ENCODE measurements at places on chromosomes 2 and 18.

GRCh38 chr18:77113361-77114151, 19.0 kb downstream of the MBP start:
- no peak for DNase-seq

- no peak for DNase-seq
Measured at GRCh38 chr2:44766777-44767176, 174.7 kb upstream of the SIX3 start.

DNA sequence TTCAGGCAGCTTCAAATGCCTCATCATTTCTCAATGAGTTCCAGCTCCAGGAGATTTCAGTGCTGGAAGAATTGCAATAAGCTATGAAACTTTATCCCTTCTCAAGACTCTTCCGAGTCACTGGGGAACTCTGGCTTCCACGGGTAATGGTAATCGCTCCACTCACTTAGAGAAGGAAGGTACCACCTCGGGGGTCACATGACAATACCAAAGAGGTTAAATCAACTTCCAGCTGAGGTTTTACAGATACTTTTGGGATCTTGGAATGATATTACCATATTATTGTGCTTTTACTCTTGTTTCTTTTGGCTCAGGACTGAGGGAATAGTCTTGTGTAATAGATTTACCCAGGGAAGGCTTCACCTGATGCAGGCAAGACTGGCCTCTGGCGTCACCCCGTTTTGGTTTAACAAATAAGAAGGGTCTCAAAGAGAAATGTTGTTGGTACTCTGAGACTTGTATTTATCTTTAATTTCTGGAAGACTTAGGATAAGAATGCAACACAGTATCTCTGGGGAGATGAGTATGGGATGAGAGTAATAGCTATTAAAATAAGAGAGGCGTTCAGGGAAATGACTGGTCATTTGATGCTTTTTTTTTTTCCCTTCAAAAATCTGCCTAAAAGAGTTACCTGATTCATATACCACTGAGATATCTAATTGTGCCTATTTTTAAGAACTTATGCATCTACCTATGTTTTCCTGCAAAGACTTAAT, 316.9 kb upstream of the ZEB2 start:
- DNase-seq, result no peak

GRCh38 chr2:198405311-198405710, 600.9 kb downstream of the PLCL1 start:
- no peak for DNase-seq

DNA sequence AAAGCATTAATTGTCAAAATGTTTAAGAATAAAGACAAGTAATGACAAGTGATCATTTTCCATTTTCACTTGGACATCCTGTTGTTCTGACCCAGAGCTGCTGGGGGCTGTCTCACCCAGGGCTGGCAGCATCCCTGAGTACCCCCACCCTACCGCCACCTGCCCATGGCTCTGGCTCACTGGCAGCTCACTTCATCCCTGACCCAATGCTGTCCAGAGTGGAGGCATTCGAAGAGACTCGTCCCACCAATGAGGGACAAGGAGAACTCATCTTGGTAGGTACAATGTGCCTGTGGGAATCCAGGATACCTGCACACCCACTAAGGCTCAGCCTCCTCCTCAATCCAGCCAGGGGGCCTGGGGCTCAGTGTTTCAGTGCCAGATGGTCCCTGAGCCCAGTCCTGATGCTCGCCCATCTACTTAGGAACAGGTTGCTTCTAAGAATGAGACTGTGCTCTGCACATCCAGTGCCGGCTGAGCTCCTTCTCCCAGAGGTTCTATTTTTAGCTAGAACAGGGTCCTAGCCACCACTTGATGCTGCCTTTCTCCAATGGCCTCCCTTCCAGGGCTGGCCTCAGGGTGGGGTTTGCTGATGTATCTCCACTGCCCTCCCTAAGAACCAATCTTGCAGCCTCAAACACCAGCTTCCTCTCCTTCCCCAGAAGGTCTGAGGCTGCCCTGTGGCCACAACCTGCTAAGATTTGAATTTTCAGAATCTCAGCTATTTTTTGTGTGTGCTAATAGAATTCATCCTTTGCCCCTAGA, 53.7 kb downstream of the ADD2 start:
- no peak for DNase-seq

DNA sequence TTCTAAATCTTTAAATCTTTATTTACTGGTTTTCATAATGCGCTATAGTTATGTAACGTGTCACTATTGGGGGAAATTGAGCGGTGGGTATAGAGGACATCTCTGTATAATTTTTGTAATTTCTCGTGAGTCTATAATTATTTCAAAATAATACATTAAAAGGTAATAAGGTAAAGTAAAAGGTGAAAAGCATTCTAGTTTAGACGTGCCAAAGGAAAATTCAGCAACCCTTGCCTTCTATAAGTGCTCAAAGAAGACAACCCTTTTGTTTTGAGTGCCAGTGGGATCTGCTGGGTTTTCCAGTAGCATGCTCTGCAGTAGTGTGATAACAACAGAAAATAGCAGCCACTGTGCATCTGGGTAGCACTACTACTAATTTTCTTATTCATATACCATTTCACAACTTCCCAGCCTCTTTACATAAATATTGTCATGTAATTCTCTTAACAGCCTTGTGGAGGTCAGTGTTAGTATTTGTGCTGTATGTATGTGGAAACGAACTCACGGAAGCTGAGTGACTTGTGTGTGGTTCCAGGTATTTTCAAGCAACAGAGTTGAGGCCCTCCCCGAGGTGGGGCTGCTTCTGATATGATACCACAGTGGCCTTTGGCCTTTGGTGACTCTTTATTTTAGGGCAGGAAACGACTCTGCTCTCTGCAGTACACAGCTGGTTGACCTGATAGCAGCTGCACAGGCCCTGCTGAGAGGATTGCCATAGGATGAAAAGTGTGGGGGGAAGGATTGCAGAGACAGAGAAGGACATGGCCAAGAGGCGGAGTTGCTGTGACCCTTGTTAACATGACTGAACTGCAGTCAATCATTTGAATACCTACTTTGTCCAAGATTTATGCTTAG, 104.5 kb downstream of the TDRD15 start:
- no peak for DNase-seq

GRCh38 chr2:196201229-196202009, 30.0 kb upstream of the STK17B start:
- DNase-seq, result no peak

GRCh38 chr2:133146893-133147292, 421.4 kb downstream of the NCKAP5 start:
- no peak for DNase-seq

- DNase-seq, result no peak
Measured at GRCh38 chr2:47405757-47406156, 2.8 kb downstream of the MSH2 start.

GRCh38 chr2:69013142-69013839, at the start of gene ANTXR1:
Gene ANTXR1, plus strand, starts transcription at chr2:69013179. Its CDS starts 321 bp downstream, at chr2:69013500.
- DNase-seq, result no peak

- no peak for DNase-seq
Measured at GRCh38 chr2:162333968-162334367, 10.0 kb upstream of the GCA start.

- no peak for DNase-seq
Measured at GRCh38 chr2:213496226-213496625, 212.0 kb downstream of the SPAG16 start.

DNA sequence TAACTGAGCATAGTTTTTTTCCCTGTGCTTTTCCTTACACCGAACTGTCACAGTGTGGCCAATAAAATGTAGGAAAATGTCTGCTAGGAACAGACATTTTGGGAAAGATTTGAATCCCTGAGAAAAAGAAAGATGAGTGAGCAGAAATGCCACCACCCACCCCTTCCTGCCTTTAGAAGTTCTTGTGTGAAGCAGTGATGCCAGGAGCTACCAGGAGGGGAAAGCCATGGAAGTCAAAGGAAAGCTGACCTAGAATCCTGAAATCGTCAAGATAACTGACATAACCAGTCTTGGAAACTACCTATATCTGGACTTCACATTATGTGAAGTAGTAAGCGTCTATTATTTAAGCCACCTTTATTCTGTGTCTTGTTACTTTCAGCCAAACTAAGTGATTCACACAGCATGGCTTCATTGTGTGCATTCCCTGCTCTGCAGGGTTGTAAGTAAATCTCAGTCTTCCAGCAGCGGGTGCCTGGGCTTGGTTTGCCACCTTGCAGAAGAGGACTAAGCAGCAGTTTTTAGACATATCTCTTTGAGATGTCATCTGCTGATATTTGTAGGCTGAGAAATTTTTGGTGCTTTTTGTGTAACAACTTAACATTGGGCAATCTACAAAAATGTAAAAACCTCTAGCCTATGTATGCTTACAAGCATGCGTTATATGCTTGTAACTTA, 11.2 kb upstream of the SPRED2 start:
- DNase-seq, result no peak

DNA sequence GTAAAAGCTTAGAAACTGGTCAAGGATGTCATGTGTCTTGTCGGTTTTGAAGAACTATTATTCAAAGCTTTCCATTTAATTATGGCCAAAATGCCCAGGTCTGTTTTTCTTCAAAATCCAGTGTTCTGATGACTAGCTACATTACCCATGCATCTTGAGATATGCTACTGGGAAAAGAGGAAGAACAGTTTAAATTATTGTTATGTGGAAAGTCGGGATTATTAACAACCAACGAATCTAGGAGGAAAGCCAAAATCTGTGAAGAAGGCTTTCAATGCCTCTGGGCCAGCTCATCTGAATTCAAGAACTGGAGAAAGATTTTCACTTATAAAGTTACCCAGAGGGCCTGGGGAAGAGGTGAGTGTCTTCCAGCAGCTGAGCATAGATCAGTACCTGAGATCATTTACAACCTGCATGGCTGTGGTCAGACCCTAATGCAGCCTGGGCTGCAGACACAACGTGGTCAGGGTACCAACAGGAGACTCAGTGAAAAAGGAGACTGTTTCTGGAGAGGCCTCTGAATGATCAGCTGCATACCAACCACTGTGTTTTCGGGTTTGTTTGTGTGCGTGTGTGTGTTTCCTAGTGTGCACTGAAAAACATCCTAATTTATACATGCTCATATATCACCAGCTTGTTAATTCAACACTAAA, 308.5 kb downstream of the NRXN1 start:
- DNase-seq, result no peak

- DNase-seq, result no peak
Measured at GRCh38 chr2:177256695-177257094, 7.8 kb downstream of the NFE2L2 start.

- no peak for DNase-seq
Measured at GRCh38 chr2:196365923-196366322, 194.5 kb upstream of the STK17B start.

GRCh38 chr2:65175894-65176530, 46.1 kb upstream of the RAB1A start:
- DNase-seq, result no peak

DNA sequence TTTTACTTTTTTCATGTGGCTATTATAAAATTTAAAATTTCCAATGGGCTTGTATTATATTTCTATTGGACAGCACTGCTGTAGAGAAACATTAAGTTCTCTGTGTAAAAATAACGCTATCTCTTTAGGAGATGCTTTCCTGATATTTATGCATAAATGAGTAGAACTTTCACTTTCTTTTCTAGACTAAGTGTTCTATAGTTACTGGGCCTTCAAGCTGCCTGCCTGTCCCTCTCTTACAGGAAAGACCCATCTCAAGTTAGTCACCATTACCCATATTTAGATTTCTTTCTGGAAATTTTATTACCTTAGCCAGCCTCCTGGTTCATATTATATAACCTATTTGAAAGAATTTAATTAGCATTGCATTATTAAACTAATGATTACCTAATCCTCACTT, 4.8 kb downstream of the ITGA4 start:
- no peak for DNase-seq

- DNase-seq, result no peak
Measured at GRCh38 chr2:7182525-7182924, 265.3 kb downstream of the RNF144A start.

- DNase-seq, result no peak
Measured at GRCh38 chr2:65353046-65353445, 79.4 kb downstream of the SPRED2 start.

DNA sequence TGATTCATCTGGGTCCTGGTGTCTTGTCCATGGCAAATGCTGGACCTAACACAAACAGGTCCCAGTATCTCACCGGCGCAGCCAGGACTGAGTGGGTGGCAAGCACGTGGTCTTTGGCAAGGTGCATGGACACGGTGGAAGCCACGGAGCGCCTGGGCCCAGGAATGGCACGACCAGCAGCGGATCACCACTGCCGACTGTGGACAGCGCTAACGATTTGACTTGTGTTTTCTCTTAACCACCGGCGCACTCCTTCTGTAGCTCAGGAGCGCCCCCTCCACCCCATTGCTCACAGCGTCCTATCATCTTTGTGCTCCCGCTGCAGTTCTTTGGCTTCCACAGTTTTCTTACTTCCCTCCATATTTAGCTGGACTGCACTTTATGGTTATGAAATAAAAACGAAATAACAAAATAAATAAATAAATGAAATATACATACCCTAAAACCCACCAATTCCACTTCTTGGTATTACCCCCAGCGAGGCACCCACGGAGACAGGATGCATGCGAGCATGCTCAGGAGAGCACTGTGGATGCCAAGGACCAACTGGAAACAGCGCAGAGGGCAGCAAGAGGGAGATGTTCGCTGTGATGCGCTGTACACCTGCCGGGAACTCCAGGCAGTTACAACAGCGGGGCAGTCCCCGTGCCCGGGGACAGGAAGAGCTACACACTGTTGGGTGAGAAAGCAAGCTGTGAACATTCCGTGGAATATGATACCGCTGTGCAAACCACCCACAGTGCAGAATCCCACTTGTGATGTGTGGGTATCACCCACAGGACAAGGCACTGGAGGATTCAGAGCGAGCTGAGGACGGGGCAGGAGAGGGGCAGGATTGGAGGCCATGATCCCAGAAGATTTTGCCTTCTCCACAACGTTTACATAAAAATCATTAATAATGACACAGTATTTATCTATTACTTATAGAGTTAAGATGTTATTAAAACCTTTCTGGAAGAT, 7.0 kb upstream of the CIDEA start:
- no peak for DNase-seq

DNA sequence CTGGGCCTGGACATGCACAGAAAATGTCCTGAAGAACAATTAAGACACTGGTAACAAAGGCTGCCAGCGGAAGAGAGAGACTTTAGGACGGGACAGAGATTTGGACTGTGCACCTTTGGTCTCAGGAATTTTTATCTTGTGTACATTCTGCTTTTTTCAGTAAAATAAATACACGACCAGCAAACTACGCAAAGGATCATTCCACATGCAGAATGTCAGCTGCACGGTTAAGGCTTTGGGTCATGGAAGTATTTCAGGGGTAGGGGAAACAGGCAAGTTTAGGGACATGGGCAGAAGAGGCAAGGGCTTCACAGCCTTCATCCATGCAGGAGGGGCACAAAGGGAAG, 11.5 kb downstream of the TMEM163 start:
- no peak for DNase-seq

- DNase-seq, result no peak
Measured at GRCh38 chr2:45963816-45964215, 312.3 kb downstream of the PRKCE start.

DNA sequence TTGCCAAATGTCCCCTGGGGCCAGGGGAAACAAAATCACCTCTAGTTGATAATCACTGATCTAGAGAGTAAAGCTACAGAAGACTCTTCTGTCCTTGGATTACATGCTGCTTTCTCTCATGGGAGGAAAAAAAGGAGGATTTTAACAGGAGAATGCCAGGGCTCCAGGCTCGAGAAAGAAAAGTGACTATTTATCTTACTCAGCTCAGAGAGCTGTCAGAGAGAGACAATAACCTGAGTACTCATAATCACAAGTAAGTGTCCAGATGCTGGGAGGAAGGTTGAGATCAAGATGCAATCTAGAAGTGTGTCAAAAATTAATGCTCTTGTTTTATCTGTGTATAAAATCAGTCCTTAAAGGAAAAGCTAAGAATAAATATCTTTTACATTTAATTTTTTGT, 133.3 kb downstream of the PTRHD1 start:
- DNase-seq, result no peak
